ENCODE measurements at places on chromosomes 7 and 10.

GRCh38 chr10:38174336-38174735 is 80.2 kb downstream of the ZNF37A start:
- DNase-seq, result no peak

- DNase-seq, result no peak
Measured at GRCh38 chr7:123789817-123790216, 41.0 kb upstream of the WASL start.

- no peak for DNase-seq
Measured at GRCh38 chr7:74039337-74039736, 11.4 kb downstream of the ELN start.

DNA sequence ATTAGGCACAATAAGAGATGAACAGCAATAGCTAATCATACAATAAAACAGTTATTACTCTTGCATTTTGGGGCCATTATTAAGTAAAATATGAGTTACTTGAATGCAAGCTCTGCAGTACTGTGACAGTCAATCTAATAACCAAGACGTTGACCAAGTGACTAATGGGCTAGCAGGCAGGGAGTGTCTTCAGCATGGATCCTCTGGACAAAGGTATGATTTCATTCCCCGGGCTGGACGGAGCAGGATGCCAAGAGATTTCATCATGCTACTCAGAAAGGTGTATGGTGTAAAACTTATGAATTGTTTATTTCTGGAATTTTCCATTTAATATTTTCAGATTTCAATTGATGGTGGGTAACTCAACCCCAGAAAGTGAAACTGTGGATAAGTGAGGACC is 80.9 kb downstream of the SHH start:
- no peak for DNase-seq

GRCh38 chr10:67306588-67307205 is 380.9 kb downstream of the LRRTM3 start:
- no peak for DNase-seq

- no peak for DNase-seq
Measured at GRCh38 chr7:50539725-50540124, 25.5 kb downstream of the DDC start.

DNA sequence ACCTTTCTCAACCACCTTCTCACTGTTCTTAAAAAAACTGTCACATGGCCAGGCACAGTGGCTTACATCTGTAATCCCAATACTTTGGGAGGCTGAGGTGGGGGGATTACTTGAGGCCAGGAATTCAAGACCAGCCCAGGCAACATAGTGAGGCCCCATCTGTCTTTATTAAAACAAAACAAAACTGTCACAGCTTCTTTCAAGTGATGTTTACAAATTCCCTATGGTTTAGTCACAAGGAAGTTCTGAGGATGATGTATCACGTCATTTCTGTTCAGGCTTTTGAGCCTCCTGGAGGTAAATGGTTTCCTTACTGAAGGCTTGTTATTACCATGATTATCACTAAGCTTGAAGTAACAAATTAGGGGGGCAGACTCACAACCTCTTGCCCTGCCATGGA is 186.2 kb downstream of the CFTR start:
- DNase-seq, result no peak

GRCh38 chr10:61992059-61992460 is 90.6 kb downstream of the ARID5B start:
- no peak for DNase-seq

DNA sequence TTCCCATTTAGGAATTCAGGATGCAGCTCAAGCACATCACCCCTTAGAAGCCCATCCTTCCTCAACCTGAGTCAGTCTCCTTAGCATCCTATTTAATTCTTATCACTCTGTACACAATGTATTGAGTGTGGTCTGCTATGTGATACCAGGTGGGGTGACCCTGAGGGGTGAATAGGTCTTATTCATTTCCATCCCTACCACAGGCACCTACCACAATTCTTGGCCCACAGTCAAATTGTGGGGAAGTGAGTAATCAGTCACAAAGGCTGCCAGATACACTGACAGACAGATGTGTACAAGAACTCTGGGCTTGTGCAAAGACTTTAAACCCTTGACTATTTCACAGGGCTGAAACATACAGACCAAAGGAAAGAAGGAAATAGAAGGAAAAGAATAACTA is 560.5 kb downstream of the PARD3 start:
- DNase-seq, result no peak

- no peak for DNase-seq
Measured at GRCh38 chr10:125014836-125015355, 73.0 kb downstream of the ZRANB1 start.

DNA sequence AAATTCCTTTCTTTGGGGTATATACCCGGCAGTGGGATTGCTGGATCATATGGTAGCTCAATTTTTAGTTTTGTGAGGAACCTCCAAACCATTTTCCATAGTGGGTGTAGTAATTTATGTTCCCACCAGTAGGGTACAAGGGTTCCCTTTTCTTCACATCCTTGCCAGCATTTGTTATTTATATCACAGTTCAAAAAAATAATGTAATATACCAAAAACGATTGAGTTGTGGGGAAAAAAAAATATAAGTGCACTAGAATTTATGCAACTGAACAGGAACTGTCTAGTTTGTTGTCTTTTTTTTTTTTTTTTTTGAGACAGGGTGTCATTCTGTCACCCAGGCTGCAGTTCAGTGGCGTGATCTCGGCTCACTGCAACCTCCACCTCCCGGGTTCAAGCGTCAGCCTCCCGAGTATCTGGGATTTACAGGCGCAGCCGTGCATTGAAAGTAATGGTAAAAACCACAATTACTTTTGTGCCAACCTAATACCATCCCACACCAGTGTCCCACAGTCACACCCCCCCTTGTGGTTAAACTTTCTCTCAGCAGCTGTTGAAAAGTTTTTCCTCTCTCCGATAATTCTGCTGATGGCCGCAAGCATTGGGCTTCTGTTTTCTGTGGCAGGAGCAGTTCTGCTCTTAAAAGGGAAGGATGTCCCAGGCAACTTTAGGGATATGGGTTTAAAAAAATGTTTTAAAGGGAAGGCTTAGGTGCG is 6.8 kb upstream of the LAT2 start:
- no peak for DNase-seq

DNA sequence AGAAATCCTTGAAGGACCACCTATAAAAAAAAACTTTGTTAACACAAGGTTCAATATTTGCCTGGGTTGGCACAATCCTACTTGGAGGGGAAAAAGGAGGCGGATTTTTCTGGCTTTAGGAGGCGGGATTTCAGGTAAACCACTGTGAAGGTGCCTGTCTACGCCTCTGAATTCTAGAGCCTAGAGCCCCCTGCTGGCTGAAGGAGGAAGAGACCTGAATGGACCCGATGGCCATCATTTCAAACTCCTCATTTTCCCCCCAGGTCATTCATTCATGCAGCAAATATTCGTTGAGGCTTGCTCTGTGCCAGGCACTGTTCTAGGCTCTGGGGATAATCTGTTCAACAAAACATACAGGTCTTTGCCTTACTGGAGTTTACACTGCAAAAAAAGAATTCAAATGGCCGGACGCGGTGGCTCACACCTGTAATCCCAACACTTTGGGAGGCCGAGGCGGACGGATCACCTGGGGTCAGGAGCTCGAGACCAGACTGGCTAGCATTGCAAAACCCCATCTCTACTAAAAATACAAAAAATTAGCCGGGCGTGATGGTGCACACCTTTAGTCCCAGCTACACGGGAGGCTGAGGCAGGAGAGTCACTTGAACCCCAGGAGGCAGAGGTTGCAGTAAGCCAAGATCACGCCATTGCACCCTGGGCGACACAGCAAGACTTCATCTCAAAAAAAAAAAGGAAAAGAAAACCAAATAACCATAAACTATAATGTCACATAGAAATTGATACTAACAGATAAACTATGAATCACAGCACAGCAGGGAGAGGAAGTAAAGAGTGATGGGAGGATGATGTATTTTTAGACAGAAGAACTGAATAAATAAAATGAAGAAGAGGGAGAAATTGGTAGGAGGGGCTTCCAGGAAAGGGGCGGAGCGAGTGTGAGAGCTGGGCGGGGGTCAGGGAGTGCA is 90.1 kb upstream of the NFE2L3 start:
- DNase-seq, result no peak

DNA sequence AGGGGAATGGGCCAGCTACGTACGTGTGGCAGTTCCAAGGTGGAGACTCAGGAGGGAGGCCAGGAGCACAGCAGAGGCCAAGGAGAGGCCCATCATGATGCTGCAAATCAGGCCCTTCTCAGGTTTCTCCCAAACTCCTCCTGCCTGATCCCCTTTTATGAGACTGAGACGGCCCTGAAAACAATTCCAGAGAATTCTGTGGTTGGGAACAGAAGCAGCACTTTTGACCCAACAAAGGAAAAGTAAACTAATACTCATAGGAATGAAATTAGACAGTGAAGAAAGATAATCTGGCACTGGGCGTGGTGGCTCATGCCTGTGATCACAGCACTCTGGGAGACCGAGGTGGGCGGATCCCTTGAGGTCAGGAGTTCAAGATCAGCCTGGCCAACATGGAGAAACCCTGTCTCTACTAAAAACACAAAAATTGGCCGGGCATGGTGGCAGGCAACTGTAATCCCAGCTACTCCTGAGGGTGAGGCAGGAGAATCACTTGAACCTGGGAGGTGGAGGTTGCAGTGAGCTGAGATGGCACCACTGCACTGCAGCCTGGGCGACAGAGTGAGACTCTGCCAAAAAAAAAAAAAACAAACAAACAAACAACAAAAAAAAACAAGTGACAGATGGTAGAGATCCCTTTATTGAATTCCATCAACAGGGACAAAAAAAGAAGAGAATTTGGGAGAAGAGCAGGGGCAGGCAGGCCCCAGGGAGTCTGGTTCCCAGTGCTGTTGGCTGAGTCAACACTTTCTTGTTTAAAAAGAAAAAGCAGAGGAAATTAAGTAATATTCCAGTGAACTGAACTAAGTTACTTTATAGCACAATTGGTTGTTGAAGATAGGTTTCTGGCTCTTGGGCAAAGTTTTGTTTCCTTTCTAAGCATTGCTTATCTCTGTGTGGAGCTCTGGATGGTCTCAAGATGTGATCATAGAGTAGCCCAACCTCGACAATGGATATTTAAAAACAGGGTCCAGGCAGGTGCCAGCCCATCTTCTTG is at the start of gene CCL26:
Gene CCL26, minus strand, starts transcription at position 131 of the 997 bp plus-strand sequence. Its CDS starts 35 bp downstream, at position 96.
- DNase-seq, result no peak

DNA sequence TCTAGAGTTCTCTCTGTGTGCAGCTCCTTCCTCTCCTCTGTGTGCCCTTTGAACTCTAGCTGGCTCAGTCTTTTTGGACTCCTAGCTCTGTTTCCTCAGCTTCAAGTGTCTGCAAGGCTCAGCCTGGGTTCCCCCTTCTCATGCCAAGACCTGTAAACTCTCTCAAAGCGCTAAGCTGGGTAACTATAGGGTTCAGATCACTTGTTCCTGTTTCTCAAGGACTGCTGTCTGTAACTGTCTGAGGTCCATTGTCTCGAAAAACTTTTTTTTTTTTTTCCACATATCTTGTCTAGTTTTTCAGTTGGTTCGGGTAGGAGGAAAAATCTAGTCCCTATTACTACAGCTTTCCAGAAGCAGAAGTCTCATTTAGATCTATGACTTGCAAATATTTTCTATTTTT is 46.6 kb upstream of the PPP1R17 start:
- DNase-seq, result no peak

DNA sequence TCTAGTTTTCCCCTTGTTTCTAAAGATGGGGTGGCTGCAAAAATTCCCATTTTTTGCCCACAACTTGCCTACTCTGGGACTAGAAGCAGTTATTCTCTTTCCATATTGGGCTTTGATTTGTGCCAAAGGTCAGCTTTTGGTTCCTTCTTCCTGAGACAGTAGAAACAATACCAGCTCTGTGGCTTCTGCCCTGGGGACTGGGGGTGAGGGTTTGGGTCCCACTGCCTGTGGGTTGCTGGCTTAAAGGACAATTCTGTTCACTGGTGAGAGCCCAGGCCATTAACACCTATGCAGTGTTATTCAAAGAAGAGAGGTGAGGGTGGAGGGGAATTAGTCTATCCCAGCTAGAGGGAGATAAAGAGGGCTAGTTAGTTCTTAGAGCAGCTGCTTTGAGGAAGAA is 171.5 kb downstream of the CPEB3 start:
- no peak for DNase-seq

DNA sequence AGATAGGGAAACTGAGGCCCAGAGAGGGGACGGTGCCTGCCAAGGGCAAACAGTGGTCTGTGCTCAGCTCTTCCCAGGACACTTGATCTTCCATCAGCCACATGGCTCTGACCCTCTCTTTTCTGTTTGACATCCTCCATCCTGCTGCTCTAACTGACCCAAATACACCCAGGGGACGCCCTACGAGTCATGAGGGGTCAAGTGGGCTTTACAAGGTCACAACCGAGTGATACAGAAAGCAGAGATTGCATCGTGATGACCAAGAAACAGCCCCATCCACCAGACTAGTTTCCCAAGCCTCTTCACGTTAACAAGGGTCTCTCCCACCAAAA is 131.2 kb upstream of the UNC5B start:
- DNase-seq, result no peak

DNA sequence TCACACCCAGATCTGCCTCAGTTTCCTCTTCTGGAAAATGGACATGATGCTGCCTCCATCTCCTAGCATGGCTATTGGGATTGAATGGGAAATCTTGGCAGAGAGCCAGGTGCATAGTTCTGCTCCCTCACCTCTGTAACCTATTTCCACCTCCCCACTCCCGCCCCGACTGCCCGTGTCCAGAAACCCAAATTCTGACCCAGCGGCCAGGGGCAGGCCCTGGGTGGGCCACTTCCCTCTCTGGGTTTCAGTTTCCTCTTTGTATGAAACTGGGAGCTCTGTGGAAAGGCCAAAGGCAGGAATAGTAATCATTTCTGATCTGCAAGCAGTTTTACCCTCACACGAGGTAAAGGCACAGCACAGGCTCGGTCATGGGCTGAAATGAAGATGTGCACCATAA is 74.1 kb upstream of the DUSP5 start:
- DNase-seq, result no peak

GRCh38 chr7:45601094-45601493 is 26.9 kb downstream of the ADCY1 start:
- no peak for DNase-seq

- no peak for DNase-seq
Measured at GRCh38 chr10:110783509-110784107, 88.1 kb upstream of the PDCD4 start.

GRCh38 chr7:127976056-127976737 is 55.0 kb downstream of the LRRC4 start:
- DNase-seq, result no peak

GRCh38 chr7:1534330-1535099 is 4.0 kb downstream of the MAFK start:
- no peak for DNase-seq

- no peak for DNase-seq
Measured at GRCh38 chr7:91694351-91694841, 186.1 kb downstream of the MTERF1 start.

GRCh38 chr7:28957064-28957750 is 923 bp downstream of the TRIL start:
- DNase-seq, result no peak

DNA sequence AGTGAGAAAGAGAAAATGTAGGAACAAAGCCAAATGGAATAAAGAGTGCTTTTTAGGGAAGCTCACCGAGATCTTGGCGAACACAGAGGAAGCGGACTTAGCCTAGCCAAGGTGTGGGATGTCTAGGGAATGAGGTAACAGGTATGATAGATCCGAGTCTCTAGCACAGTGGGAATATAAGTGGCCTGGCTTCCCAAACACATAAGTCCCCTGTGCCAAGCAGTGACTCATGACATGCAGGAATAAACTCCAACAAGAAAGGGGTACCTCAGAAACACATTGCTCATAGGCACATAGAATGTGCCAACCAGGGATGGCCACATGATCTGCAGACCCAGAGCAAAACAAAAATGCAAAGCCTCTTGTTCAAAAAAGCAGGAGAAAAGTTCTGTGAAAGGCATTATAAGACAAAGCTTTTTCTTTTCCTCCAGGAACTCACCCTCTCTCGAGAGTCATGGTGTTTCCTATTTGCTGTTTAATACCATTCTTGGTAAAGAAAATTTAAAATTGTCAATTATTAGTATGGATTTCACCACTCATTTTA is 542.5 kb downstream of the GATA3 start:
- no peak for DNase-seq

- DNase-seq, result no peak
Measured at GRCh38 chr7:92790992-92791391, 45.4 kb downstream of the CDK6 start.

Measured in cortex of kidney (tissue), 1 donor.